Activated T-helper 2 cell treated with anti-CD3 and anti-CD28 coated beads, Interferon-gamma antibody, Interleukin-2, Interleukin-4, amounts not matched to agents 10 μg/mL and 5 μg/mL and 100 μg/mL, durations not matched to agents 14 hours and 24 hours and 36 hours (primary cell): ENCODE measurements at places on chromosomes 11 and 22. TPM values are rescaled to one million over a fixed set of nuclear protein-coding genes. Genes with fewer than 3 reads are reported as not detected.

Gene CTSW
- total RNA-seq: 10.0 and 10.3 TPM in 2 replicates

Gene PHETA2
- 5.6 and 5.7 TPM in 2 replicates for total RNA-seq

Gene KCNE3
- total RNA-seq: not detected in 2 replicates

Gene MPEG1
- 0.05 TPM in 1 of 2 replicates, not detected in the other for total RNA-seq

Gene SLC22A6
- total RNA-seq: not detected in 2 replicates

Gene FAM83F
- total RNA-seq: 0.07 and 0.11 TPM in 2 replicates

Gene TRIM64
- not detected in 2 replicates for total RNA-seq

Gene CCT8L2
- not detected in 2 replicates for total RNA-seq

Gene GAS2L1
- 3.0 and 3.4 TPM in 2 replicates for total RNA-seq

Gene CECR2
- total RNA-seq: not detected in 2 replicates

Gene HORMAD2
- 0.48 and 0.53 TPM in 2 replicates for total RNA-seq

Gene SAA4
- not detected in 2 replicates for total RNA-seq

Gene PANX3
- total RNA-seq: not detected in 2 replicates

Gene OR8H3
- not detected in 2 replicates for total RNA-seq

Gene TESMIN
- total RNA-seq: 3.8 and 5.5 TPM in 2 replicates

Gene CD3D
- total RNA-seq: 386 and 400 TPM in 2 replicates

Gene FAM227A
- total RNA-seq: 0.05 and 0.28 TPM in 2 replicates

Gene NCF4
- total RNA-seq: 15.7 and 18.8 TPM in 2 replicates

Gene PDE2A
- 0.44 and 0.62 TPM in 2 replicates for total RNA-seq

Gene HOATZ
- not detected in 2 replicates for total RNA-seq

Gene GLYAT
- not detected in 2 replicates for total RNA-seq

Gene LARGE2
- 0.07 and 0.30 TPM in 2 replicates for total RNA-seq

Gene C11orf52
- total RNA-seq: not detected in 2 replicates

Gene IL17REL
- not detected in 2 replicates for total RNA-seq

Gene SLCO2B1
- not detected in 2 replicates for total RNA-seq

Gene LMNTD2
- total RNA-seq: 1.1 and 1.3 TPM in 2 replicates

Gene GNG3
- total RNA-seq: not detected in 2 replicates

Gene CARD18
- total RNA-seq: not detected in 2 replicates

Gene LDHAL6A
- not detected in 2 replicates for total RNA-seq

Gene GALNT18
- 5.0 and 5.5 TPM in 2 replicates for total RNA-seq

Gene TRMT112
- 290 and 291 TPM in 2 replicates for total RNA-seq

Gene XKR3
- not detected in 2 replicates for total RNA-seq

Gene NUP160
- 81.2 and 84.7 TPM in 2 replicates for total RNA-seq

Gene UFD1
- total RNA-seq: 103 and 110 TPM in 2 replicates

Gene KCNJ5
- total RNA-seq: not detected in 2 replicates

Gene APOA4
- total RNA-seq: not detected in 2 replicates

Gene PHOX2A
- total RNA-seq: not detected in 2 replicates

Gene SCGB1A1
- not detected in 2 replicates for total RNA-seq

Gene RIMBP3B
- not detected in 2 replicates for total RNA-seq

Gene CASP5
- total RNA-seq: not detected in 2 replicates

Gene RASD2
- not detected in 2 replicates for total RNA-seq

Gene OR4S1
- total RNA-seq: not detected in 2 replicates

Gene MYOD1
- total RNA-seq: not detected in 2 replicates

Gene KRTAP5-5
- total RNA-seq: not detected in 2 replicates

Gene FOLH1
- total RNA-seq: not detected in 2 replicates

Gene NEFH
- total RNA-seq: 7.0 and 7.5 TPM in 2 replicates

Gene NAA40
- total RNA-seq: 29.9 and 30.3 TPM in 2 replicates

Gene PICK1
- total RNA-seq: 9.1 and 9.5 TPM in 2 replicates

Gene IL18
- total RNA-seq: 1.5 and 1.7 TPM in 2 replicates

Gene ANKK1
- 0.11 TPM in 1 of 2 replicates, not detected in the other for total RNA-seq

Gene ZNF202
- total RNA-seq: 19.2 and 22.3 TPM in 2 replicates
